T-helper 9 cell (primary cell): ENCODE measurements at places on chromosomes 1 and 21.

GRCh38 chr1:158818560-158818959, 12.6 kb upstream of the MNDA start:
- no peak for DNase-seq

- no peak for DNase-seq
Observed at GRCh38 chr1:232965912-232966217, 15.5 kb downstream of the NTPCR start.

- no peak for DNase-seq
Observed at GRCh38 chr1:5475572-5475971, 516.7 kb downstream of the NPHP4 start.

- no peak for DNase-seq
Observed at GRCh38 chr1:106276871-106277270, 779.6 kb upstream of the PRMT6 start.

- DNase-seq: peak; percentile 63
Observed at GRCh38 chr21:42220138-42220701, 1.3 kb downstream of the ABCG1 start.

DNA sequence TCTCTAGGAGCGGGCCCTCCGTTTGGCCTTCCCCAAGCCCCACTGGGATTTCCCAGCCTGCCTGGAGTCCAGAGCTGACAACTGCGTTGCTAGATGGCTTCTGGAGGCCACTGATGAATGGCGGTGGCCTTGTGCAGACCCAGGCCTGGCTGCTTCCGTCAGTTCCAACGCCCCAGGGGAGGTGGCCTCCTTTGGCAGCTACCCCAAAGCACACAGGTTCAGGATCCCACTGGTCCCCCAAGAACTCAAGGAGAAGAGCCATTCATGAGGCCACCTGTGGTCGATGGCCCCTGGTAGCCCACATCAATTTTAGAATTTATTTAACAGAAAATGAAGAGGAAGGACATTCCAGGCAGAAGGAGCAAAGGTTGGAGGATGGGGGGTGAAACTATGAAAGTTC, 85.2 kb downstream of the LACTBL1 start:
- DNase-seq: no peak

GRCh38 chr1:109984190-109984455, 442 bp upstream of the AHCYL1 start:
- DNase-seq: no peak

DNA sequence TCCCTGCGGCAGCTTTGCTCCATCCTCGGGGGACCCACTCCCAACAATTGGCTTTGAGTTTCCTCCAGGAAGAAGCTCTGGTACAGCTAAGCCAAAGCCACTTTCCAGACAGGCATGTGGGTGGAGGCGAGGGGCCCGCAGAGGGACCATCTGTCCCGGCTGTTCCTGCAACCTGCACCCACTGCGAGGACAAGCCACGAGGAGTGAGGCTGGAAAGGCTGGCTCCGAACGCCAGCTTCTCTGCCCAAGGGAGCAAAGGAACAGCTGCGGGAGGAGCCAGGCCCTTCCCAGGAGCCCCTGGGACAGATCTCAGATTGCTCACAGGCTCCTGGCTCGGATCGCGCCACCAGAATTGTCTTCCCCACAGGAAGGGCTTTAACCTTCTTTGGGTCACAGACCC, 28.3 kb upstream of the PEF1 start:
- no peak for DNase-seq

DNA sequence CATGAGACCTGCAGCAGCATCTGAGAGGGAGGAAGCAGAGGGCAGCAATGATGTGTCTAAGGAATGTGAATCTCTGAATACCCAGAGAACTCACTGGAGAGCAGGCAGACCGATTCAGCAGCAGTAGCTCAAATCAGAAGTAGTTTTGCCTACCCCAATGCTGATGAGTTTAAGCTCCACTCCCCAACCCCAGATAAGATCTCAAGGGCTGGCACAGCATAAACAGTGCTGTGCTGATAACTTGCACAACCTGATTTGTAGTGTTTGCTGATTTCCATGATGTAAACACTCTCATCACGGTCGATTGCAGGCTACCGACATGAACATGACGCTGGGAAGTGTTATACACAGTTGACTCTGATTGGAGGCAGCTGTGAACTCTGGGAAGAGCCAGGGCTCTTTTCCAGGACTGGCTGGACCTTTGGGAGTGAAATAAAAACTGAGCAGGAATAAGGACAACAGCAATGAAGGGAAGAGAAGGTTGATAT, 11.2 kb upstream of the HMGCS2 start:
- DNase-seq: no peak

DNA sequence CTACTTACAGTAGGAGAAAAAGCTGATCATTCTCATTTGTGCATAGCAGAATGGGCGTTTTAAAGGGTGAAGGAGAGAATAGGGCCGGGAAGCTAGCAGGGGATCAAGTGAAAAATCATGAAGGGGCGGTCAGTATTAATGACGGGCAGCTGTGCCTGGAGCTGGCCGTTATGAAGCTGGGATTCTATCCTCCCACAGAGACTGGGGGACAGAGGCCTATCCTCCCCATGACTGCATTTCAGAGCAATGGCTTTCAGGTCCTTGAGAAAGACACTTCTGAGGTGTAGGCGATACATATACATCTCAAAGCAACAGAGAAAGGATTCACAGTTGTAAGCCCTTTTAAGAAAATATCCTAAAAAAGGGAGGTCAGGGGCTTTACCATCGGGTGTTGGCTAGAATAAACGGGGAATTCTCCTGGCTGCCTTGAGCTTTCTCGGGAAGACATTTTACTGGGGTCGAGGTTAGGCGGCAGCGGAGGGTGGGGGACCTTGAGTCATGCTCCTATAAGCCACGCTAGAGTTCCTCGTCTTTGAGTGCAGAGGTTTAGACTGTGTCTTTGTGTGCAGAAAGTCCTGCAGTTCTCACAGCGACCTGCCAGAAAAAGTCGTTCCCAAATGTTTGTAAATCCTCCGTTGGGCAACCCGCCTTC, 559 bp upstream of the MTARC2 start:
- DNase-seq: no peak

DNA sequence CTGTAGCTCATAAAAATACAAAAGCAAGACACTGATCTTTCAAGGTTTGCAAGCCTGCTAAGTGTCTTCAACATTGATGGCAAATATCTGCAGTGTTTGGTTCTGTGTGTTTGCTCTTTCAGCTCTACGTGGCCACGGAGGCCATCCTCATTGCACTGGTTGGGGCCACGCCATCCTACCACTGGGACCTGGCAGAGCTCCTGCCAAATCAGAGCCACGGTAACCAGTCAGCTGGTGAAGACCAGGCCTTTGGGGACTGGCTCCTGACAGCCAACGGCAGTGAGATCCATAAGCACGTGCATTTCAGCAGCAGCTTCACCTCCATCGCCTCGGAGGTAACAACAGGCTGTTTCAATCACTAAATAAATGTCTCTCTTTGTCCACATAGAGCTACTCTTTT, 15.6 kb downstream of the SLC22A15 start:
- no peak for DNase-seq

DNA sequence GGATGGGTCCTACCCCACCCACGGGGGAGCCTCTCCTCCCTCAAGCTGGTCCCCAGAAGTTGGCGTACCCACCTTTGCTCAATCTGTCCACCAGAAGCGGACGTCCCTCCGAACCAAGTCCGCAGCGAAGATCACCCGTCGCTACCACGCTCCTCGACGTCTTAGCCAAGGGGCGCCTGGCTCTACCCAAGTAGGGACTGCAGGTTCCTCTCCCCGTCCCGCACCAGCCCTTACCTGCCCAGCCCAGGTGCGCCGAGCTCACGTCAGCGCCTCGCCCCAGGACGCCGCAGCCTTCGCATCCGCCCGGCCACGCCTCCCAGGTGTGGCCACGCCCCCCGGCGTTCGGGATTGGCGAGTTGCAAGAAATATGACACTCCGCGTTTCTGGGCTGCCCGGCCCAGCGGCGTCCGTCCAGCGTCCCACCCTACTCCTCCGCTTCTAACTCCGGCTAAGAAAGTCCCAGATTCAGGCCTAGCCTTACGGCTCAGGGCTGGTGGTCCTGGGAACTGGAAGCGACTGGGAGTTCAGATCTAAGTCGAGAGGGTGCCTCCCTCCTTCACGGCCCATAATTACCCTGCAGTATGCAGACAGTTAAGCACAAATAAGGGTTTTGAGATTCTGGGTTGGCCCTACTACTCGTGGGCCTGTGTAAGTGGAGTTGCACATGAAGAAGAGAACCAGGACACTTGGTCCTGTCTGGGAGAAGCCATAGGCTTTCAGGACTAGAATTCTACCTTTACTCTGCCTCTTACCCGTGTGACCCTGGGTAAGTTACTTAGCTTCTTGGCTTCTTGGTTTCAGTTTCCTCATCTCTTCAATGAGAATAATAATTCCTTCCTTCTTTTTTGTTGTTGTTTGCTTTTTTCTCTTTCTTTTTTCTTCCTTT, at the start of gene IRF6:
TSS of gene IRF6 (minus strand) at position 268 of the 886 bp plus-strand sequence. CDS start 4,729 bp downstream, outside the sequence.
- peak; percentile 71 for DNase-seq

DNA sequence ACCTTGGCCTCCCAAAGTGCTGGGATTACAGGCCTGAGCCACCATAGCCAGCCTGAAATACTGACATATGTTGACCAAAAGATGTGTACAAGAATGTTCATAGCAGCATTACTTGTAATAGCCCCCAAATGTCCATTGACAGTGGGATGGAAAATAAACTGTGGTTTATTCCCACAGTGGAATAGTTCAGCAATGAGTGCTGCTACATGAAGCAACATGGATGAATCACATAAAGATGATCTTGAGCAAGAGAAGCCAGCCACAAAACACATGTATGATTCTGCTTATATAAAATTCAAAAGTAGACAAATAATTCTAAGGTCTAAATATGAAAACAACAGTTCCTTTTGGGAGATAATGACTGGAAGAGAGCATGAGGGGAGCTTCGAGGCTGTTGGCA, 9.1 kb upstream of the CREG1 start:
- no peak for DNase-seq

DNA sequence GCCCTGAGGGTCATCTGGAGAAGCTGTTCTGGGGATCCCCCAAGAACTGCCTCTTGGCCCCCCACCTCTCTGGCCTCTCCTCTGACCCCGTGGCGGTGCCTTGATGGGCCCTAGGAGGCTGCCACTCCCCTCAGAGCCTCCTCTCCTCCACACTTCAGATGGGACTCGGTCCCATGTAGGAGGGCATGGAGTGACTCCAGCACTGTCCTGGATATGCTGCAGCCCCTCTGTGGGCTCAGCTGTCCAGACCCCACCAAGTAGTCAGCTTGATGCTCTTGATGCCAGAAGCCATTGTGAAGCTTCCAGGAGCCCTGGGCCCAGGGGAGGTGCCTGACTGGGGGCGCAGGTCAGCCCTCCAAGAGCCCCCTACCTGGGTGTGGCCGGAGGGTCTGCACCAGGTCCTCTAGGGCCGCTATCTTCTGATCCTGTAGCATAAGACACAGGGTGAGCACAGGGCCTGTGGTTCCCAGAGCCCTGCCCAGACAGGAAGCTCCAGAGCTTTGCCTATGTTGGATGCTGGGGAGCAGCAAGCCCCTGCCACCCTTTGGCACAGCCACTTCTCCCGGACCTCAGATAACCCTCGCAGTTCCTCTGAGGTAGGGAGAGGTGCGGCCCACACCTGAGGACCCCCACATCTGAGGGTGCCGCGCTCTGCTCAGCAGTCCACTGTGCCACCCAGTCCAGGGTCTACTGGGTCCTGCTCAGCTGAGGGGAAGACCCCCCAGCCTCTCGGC, 9.2 kb downstream of the UBXN11 start:
- no peak for DNase-seq

DNA sequence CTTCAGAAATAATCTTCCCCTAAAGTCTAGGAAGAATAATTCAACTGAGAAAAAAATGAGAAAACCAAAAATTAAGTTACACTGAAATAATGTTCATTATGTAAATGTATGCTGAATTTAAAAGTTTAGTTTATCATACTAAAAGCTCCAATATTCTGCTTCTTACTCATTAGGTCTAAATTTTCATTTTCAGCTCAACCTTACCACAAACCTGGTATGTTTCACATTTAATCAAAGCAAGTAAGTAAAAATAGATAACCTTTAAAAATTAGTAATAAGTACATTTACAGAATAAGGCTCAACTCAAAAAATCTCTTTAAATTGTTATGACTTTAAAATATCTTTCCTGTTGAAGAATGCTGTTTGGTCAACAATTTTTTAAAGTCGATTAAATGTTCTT, 15.0 kb downstream of the BTG3 start:
- no peak for DNase-seq

DNA sequence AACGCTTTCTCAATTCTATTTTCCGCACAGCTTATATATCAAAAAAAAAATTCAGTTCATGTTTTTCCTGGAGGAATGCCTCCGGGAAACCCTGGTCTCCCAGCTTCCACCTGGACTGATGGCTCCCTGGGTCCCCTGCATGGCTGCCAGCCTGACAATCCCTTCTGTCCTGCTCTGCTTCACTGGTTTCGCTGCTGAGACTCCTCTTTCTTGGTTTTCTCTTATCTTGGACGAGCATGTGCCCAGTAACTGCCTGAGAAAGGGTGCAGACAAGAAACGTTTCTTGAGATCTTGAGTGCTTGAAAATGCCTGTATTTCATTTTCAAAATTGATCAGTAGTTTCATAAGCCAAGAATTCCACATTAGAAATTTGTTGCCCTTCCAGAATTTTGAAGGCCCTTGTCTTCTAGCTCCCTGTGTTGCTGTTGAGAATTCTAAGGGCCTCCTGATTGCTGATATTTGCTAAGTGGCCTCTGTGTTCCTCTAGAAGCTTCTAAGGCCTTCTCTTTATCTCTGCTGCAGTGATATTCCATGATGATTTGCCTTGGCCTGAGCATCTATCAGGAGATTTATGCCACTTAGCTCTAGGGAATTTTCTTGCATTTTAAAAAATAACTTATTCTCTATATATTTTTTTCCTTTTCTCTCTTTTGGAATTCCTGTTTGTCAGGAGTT, 44.7 kb downstream of the ETS2 start:
- DNase-seq: no peak

GRCh38 chr1:76330991-76331603, 256.6 kb downstream of the ST6GALNAC3 start:
- no peak for DNase-seq

DNA sequence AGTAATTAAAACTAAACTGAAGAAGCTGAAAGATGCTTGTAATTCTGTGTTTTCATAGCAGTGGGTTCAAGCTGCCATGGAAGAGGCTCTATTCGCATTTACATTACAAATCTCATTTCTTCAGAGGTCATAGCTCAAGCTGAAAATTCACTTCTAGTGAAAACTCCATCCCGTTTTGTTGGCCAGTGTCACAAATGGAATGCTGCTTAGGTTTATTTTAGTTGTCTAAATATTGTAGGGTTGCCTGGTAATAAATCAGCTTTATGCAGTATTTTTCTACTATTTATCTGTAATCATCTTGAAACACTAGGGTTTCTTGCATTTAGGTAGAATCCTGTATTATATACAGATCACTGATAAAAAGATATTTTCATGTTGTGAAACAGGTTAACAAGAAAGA, 240.6 kb downstream of the PTBP2 start:
- DNase-seq: no peak

DNA sequence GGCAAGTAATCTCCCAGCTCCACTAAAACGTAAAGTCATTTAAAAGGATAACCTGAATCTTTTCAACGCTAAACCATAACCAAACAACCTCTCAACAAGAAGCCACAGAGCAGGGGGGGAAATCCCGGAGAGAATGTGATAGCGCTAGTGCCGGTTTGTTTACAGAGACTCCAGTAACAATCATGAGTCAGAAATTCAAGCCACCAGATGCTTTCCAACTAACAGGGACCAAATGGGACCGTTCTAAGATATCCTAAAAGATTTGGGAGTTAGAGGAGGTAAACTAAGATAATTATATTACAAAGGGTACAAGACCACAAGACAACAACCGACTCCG, 825 bp downstream of the DCAF8 start:
- peak; percentile 56 for DNase-seq

GRCh38 chr1:90325168-90325567, 330.3 kb downstream of the ZNF326 start:
- DNase-seq: no peak
